ENCODE measurements at places on chromosomes 16 and 17.

- DNase-seq, result no peak
These were observed 1.5 kb downstream of the CYBA start for GRCh38 chr16:88649195-88649923.

DNA sequence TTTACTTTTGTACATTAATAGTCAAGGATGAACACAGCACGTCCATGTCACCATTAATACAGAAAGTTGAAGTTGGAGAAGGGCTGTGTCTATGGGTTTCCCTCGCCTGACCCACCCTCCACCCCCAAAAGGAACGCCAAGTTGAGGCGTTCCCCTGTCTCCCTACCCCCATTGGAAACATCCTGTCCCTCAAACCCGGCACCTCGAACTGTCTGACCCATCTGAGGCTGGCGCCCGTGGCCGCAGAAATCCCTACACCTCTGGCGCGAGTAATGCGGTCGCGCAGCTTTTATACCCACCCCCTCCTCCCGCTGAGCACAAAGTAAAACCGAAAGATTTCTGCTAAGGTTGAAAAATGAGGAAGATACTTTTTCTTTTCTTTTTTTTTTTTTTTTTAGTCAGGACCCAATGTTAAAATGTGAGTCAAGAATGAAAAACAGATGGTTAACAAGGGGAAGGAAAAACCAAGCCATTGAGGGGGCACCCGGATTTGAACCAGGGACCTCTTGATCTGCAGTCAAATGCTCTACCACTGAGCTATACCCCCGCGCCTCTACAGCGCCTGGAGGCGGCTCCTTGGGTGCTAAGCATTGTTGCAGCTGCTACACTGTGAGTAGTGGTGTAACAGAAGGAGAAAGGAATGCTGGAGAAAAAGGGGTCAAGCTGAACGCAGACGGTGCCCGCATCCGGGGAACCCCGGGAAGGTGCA, 887 bp upstream of the LASP1 start:
- peak; percentile 92 for DNase-seq

DNA sequence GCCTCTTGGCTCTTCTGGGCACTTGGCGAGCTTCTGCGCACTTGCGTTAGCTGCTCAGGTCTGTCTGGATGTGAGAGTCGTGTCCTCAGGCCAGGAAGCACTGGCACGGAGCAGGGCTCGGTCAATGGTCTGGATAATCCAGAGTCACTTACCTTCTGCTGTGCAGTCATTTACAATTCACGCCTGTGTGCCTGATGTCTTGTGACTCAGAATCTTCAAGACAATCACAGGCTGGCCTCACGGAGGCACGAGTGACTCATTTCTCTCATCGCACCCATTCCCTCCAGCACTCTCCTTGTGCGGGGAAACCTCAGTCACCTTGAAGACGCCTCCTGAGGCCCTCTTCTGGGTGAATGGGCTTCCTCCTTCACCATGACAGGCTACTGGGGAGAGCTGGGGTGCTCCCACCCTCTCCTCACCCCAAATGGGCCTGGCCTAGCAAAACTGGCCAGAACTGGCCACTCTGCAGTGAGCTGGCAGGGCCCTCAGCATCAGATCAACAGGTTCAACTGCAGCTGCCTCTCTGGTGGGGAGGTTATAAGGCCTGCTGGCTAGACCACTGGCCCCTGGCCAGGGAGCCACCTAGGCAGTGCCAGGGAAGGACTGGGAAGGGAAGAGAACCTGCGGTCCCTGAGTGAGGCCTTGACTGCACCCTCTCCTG, 1.9 kb upstream of the CAPN15 start:
- DNase-seq, result peak; percentile 71

- no peak for DNase-seq
These were observed 11.3 kb upstream of the RBFOX3 start for GRCh38 chr17:79622122-79622601.

DNA sequence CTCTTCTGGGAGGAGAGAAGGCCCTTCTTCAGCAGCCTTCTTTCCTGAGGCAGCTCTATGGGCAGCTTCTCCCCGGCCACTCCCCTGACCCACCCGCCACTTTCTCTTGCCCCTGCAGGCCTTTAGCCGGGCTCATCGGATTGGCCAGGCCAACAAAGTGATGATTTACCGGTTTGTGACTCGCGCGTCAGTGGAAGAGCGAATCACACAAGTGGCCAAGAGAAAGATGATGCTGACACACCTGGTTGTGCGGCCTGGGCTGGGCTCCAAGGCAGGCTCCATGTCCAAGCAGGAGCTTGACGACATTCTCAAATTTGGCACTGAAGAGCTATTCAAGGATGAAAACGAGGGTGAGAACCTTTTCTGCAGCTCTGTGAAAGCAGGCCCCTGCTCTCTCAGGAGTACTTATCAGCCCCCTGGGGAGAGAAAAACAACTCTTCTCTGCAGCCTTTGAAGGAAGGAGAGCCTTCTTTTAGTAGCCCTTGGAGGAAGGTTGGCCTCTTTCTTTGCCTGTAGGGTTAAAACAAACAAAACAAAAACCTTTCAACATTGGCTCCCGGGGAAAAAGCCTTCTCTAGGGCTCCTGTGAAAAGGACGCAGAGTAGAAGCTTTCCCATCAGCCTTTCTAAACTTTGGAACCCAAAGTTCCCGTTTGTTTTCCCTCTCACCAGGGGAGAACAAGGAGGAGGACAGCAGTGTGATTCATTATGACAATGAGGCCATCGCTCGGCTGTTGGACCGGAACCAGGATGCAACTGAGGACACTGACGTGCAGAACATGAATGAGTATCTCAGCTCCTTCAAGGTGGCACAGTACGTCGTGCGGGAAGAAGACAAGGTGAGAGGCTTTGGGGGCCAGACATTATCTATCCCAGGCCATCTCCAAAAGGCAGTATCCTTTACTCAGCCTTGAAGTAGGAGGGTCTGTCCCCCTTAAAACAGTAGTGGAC, 12.7 kb downstream of the RNF227 start:
- no peak for DNase-seq

GRCh38 chr16:57032931-57033330, 43.6 kb downstream of the NLRC5 start:
- no peak for DNase-seq

- DNase-seq, result no peak
These were observed 2.8 kb downstream of the GRB7 start for GRCh38 chr17:39740357-39741111.

DNA sequence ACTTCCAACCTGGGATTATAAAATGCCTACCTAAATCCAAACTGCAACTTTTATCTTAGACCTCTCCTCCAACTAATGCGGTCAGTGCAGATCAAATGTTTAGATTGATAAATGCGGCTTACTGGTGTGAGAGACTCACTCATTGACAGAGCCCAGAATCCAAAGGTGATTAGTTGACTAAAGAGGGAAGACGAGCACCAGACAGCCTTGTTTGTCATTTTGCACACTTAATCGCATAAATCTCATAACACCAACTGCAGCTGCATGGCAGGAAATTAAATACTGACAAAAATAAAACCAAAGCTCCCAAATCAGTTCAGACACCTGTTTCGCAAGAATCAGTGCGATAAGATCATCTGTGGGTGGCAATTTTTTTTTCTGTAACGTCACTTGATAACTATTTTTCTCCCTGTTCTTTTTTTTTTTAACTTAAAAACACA, 35.9 kb downstream of the NACA2 start:
- DNase-seq, result no peak

DNA sequence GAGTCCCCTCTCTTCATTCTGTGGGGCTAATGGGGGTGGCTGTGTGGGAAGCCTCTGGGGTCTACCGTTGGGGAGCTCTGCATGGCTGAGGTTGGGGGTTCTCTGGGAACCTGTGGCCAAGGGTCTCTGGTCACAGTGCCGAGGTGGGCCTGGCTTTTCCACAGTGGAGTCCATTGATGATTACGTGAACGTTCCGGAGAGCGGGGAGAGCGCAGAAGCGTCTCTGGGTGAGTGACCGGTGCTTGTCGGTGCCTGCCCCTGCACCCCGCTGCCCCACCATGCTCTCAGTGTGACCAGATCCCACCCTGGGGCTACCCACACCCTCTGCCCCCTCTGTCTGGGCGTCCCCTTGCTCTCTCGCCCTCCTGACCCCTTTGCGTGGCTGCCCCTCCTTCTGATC, 4.5 kb downstream of the LAT start:
- DNase-seq, result no peak

GRCh38 chr16:79988089-79988488, 387.6 kb upstream of the MAF start:
- DNase-seq, result no peak

DNA sequence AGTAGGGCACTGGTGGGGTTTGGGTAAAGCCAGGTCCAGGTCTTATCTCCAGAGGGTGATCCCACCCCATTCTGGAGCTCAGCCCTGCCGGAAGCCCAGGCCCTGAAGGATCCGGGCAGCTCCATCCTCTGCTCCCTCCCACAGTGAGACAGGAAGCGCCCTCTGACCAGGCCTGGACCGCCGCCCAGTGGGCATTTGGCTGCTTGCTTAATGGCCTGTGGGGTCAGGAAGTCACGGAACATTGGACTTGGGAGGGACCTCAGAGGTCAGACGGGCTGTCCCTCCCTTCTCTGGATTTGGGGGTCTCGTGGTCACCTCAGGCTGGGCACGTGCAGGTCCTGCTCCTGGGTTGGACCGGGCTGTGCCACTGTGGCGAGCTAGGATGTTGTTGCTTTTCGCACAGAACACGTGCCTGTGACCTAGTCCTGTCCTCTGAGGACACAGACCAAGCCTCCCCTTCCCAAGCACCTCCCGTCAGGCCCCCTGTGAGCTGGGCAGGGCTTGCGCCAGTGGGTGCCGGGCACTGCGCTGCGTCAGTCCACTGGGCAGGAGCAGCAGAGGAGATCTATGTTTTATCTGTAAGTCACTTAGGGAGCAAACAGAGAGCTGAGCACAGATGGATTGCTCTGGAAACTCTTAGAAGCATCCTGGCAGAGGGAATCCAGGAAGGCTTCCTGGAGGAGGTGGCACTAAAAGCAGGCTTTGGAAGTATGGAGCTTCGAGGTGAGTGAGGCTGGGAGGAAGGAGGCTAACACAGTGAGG, 49.4 kb upstream of the GSE1 start:
- no peak for DNase-seq

GRCh38 chr16:51144203-51144602, 6.9 kb downstream of the SALL1 start:
- no peak for DNase-seq

GRCh38 chr17:13996748-13997147, 72.6 kb upstream of the COX10 start:
- no peak for DNase-seq

GRCh38 chr17:55434721-55435120, 13.1 kb upstream of the MMD start:
- no peak for DNase-seq

GRCh38 chr16:30473231-30474073, 910 bp downstream of the ITGAL start:
- peak; percentile 63 for DNase-seq

GRCh38 chr16:86508947-86509758, 1.2 kb upstream of the FOXF1 start:
- DNase-seq, result no peak

GRCh38 chr16:84874983-84875382, 55.2 kb downstream of the CRISPLD2 start:
- no peak for DNase-seq

DNA sequence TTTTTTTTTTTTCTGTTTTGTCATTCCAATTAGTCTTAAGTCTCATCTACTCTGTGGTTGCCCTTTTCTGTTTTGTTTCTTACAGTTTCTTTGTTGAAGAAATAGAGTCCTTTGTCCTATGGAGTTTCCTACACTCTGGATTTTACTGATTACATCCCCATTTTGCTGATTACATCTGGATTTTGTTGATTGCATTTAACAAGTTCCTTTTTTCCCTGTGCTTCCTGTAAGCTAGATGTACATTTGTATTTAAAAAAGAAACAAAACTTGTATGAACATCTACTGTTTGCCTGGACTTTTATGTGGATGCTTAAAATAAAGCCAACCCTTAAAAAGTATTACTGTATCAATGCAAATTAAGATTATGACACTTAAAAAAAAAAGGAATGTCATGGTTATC, 147.6 kb downstream of the CHD9 start:
- DNase-seq, result no peak

DNA sequence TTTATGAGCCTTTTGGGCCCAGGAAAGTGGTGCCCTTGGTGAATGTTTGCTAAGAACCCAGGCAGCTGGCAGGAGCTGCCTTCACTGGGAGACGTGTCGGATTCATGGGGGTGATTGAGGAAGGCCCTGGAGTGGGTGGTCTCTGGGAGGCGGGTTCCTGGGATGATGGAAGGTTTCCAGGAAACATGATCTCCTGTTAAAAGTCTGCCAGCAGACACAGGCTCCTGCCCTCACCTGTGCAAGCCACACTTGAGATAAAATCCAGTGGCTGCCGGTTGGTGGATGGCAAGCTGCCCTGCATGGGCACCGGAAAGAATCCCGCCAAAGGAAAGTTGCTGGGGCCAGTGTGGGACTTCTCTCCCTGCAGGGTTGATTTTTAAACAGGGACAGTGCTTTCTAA, 189.0 kb upstream of the CIBAR2 start:
- DNase-seq, result no peak

DNA sequence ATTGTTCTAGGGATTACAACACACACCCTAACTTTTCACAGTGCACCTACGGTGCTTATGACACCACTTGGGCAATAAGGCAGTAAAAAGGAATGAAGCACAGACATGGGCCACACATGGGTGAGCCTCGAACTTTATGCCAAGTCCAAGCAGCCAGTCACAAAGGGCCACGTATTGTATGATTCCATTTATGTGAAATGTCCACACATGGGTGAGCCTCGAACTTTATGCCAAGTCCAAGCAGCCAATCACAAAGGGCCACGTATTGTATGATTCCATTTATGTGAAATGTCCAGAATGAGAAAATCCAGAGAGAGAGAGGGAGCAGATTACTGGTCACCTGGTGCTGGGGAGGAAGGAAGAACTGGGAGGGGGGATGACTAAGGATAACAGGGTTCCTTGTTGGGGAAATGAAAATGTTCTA, 22.2 kb downstream of the RMI2 start:
- DNase-seq, result no peak

DNA sequence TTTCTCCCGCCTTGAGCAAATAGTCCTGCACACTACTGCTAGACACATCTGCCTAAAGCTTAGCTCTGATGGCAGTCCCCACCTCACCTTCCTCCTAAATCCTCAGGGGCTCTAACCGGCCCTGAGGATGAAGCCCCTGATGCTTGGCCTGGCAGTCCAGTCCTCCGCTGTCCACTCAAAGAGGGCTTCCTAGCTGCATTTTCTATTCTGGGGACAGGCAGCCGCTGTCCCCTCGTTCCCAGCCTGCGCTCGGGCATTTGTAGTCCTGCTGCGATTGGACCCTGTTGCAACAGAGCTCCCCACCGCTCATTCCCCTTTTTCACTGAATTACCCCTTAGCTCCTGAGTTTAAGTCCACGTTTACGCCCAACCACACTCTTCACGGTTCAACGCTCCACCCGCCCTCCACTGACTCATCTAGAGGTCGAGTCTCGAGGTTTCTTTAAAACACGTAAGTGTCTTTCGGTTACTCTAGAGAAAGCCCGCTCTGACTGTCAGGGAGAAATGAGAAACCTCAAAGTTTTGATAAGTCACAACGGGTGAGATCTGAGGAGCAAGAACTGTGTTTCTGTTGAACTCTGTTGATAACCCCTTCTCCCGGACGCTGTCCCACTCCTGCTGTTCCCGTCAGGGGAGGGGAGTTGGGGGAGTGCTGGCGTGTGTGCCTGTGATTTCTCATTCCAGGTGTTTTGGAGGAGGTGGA, 4.5 kb downstream of the CCR7 start:
- peak; percentile 82 for DNase-seq

GRCh38 chr16:75237398-75238131, 13.9 kb downstream of the BCAR1 start:
- DNase-seq, result no peak

All from stimulated activated CD4-positive, alpha-beta T cell treated with anti-CD3 and anti-CD28 coated beads, TNF-alpha, amount 100 ng/mL, for 48 hours (primary cell).